ENCODE measurements at places on chromosomes 12 and 14.

DNA sequence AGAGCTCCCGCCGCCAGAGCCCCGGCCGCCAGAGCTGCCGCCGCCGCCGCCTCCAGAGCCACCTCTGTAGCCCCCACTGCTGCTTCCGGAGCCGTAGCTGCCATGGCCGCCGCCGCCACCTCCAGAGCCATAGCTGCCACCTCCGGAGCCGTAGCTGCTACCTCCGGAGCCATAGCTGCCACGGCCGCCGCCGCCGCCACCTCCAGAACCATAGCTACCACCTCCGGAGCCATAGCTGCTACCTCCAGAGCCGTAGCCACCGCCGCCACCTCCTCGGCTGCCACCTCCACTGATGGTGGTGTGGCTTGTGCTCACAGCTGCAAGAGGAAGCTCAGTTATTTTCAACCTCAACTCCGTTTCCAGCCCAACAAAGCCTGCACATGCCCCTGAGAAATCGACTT is 4.9 kb downstream of the KRT1 start:
- no peaks in the 10 kb centered on the region for H3K4me1 ChIP-seq
- no peak overlapping the region for H3K4me3 ChIP-seq
- H3K27ac ChIP-seq: no peak overlapping the region
- no peaks in the 10 kb centered on the region for H3K36me3 ChIP-seq

GRCh38 chr14:99946652-99947489 is 118.4 kb upstream of the EVL start:
- H3K27me3 ChIP-seq: no peaks in the 10 kb centered on the region
- peaks cover 7% of the 10 kb centered on the region for H3K4me1 ChIP-seq
- no peaks in the 10 kb centered on the region for H3K36me3 ChIP-seq
- peak overlapping the region; percentile 58 for H3K4me3 ChIP-seq
- DNase-seq: peak; percentile 50

DNA sequence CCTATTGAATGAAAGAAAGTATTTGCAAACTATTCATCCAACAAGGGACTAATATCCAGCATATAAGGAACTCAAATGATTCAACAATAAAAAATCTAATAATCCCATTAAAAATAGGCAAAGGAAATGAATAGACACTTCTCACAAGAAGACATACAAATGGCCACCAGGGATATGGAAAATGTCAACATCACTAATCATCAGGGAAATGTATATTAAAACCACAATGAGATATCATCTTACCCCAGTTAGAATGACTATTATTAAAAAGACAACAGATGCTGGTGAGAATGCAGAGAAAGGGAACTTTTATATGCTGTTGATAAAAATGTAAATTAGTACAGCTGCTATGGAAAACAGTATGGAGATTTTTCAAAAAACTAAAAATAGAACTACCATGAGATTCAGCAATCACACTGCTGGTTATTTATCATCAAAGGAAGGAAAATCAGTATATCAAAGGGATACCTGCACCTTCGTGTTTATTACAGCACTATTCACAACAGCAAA is 89.3 kb downstream of the GARIN6 start:
- no peaks in the 10 kb centered on the region for H3K27me3 ChIP-seq
- H3K36me3 ChIP-seq: no peaks in the 10 kb centered on the region
- H3K4me1 ChIP-seq: no peaks in the 10 kb centered on the region

- no peaks in the 10 kb centered on the region for H3K27me3 ChIP-seq
- H3K4me1 ChIP-seq: no peaks in the 10 kb centered on the region
- H3K36me3 ChIP-seq: no peaks in the 10 kb centered on the region
- DNase-seq: no peak
Measured at GRCh38 chr12:32201976-32202375, 95.3 kb downstream of the BICD1 start.

GRCh38 chr12:4034921-4035320 is 161.7 kb upstream of the PARP11 start:
- H3K27me3 ChIP-seq: no peaks in the 10 kb centered on the region
- H3K4me3 ChIP-seq: no peak overlapping the region
- no peaks in the 10 kb centered on the region for H3K36me3 ChIP-seq
- no peak for DNase-seq
- H3K27ac ChIP-seq: no peak overlapping the region

DNA sequence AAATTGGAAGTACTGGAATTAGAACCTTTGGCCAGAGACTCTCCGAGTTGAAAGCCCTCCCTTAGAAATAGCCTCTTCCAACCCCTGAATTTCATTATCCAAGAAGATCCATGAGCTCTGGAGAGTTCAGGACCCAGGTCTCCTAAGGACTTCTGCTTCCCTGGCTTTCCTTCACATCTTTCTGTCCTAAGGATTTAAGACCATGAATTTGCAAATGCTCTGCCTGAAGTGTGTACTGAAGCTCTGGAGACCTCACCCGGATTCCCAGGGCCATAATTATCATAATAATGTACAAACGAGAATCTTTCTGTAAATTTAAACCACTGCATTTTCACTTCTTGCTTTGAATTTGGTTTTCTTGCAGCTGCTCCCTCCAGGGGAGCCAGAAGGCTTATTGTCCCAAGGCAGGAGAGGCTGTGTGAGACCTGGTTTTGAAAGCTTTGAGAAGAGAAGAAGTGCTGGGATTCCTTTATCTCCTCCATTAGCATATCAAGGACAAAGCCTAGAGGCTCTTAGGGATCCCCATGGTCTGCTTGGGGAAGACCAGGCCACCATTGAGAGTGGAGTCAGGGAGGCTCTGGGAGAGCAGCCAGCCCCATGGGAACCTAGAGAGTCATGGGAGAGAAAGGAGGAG is 41.1 kb downstream of the GLRX5 start:
- H3K4me1 ChIP-seq: no peaks in the 10 kb centered on the region
- no peak overlapping the region for H3K27ac ChIP-seq
- no peak for DNase-seq
- no peak overlapping the region for H3K4me3 ChIP-seq
- no peaks in the 10 kb centered on the region for H3K36me3 ChIP-seq
- H3K27me3 ChIP-seq: no peaks in the 10 kb centered on the region
